ENCODE measurements at places on chromosomes 12 and 14.

GRCh38 chr12:79961411-79961810 is 26.5 kb upstream of the PPP1R12A start:
- DNase-seq = no peak

- DNase-seq = no peak
These were observed 15.4 kb upstream of the ZNF641 start for GRCh38 chr12:48366131-48366530.

- no peak for DNase-seq
These were observed 107.8 kb downstream of the DUSP6 start for GRCh38 chr12:89244536-89244935.

GRCh38 chr12:119938049-119938667 is 50.9 kb upstream of the BICDL1 start:
- peak; percentile 47 for DNase-seq

GRCh38 chr12:110943373-110943772 is 23.0 kb upstream of the MYL2 start:
- no peak for DNase-seq

DNA sequence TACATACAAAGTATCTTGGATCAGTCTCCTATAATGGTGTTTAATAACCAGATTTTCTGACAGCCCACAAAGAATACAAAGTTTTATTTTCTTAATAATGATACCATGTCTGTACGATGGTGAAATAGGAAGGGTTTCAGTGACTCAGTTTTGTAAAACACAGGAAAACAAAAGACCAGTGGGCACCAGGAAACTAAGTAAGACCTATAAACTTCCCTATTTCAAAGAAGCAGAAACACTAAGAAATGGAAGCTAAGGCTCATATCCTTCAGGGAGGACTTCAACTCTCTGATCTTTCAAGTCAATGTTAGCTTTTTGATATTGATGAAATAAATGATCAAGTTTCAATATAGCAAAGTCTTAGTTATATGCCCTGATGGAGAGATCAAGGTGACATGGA is 196.0 kb downstream of the DUSP6 start:
- no peak for DNase-seq

DNA sequence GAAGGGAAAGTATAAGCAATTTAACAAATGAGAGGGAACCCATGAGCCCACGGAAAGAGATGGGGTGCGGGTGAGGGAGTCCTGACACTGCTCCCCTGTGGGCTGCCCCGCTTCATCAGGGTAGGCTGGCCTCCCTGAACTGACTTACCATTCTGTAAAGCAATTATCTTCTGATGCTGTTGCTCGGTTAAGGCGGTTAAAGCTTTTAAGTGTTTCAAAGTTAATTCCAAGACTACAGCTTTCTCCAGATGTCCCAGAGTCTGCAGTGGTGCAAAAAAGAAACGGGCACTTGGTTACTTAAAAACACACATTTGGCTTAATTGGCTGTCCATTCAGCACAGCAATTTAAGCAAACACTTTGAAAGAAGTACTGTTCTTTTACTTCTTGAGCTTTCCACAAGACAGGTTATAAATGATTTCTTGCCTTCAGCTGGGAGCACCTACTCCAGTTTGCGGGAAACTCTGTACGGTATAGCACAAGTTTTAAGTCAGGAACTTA is 1.3 kb downstream of the BHLHE41 start:
- DNase-seq = no peak

Measured in stimulated activated CD4-positive, alpha-beta T cell treated with anti-CD3 and anti-CD28 coated beads, Interleukin-1b, Interleukin-23, amount 100 ng/mL, for 1 hour (primary cell).